ENCODE measurements at places on chromosomes 5 and 9.

GRCh38 chr9:133028221-133028620, 2.6 kb upstream of the GTF3C5 start:
- no peak for DNase-seq

- no peak for DNase-seq
Measured at GRCh38 chr9:36396985-36397384, 3.1 kb downstream of the RNF38 start.

- no peak for DNase-seq
Measured at GRCh38 chr5:102153003-102153759, 142.9 kb downstream of the SLCO4C1 start.

DNA sequence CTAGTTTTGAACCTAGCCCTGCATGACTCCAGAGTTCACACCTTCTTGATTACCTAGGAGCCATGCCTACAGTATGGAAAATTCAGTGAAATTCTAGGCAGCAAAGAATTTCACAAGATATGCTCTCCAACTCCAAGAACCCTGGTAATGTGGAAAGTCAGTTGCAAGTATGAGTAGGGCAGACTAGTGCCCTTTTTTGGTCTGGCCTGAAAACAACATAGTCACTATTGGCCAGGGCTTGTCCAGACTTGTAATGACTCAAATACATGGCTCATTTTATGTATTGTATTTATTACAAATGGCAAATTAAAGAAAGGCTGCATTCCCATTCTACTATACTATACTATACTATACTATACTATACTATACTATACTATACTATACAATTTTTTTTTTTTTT, 160.4 kb downstream of the ESM1 start:
- no peak for DNase-seq

DNA sequence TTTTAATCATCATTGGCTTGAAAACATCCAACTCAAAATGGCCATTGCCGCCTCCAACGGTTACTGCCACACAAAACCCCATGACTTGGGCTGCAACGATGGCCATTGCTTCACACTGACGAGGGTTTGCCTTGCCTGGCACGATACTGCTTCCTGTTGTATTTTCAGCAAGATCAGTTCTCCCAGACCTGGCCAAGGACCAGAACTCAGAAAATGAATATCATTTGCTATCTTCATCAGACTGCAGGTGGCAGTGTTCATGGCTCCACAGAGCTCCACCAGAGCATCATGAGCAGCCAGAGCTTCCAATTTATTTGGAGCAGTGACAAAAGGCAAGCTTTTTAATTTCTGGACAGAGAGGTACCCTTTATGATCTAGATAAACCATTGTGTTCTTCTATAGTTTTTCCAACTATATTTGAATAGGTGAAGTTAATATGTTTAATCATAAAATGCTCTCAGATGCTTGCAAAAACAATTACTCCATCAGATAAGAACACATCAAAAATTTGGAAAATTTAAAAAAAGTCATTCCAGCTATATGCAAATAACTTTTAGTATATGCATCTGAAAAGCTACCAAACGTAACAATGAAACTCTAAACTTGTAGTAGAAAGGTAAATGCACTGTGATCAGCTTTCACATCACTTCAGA, 10.4 kb downstream of the AMACR start:
- DNase-seq = peak; percentile 82

DNA sequence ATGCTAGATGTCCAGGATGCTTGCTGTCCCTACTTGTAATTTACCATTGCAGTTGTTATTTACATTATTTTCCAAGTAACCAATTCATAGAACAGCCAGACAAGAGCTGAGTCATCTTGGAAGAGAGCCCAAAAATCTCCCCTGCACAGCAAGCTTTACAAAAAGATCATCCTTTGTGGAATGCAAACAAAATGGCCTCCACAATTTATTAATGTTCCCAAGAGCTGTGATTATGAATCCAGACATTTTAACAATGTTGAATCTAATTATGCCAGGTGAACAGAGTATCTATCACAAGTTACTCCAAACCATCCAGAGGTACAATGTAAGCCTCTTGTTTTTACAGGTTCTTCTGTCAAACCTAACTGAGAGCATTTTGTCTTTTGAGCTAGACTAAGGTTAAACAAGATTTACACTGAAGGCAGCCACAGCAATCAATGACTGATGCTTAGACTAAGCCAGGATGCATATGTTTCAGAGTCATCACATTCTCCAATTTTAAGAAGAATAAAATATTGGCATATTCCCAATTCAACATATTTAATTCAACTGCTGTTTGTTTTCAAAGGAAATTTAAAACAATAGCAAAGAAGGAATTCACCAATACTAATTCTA, 95.3 kb upstream of the SLC12A2 start:
- peak; percentile 68 for DNase-seq

GRCh38 chr9:124854822-124855221, 1.6 kb downstream of the WDR38 start:
- DNase-seq = no peak

- DNase-seq = peak; percentile 79
Measured at GRCh38 chr9:91036826-91037510, 235.3 kb downstream of the SYK start.

DNA sequence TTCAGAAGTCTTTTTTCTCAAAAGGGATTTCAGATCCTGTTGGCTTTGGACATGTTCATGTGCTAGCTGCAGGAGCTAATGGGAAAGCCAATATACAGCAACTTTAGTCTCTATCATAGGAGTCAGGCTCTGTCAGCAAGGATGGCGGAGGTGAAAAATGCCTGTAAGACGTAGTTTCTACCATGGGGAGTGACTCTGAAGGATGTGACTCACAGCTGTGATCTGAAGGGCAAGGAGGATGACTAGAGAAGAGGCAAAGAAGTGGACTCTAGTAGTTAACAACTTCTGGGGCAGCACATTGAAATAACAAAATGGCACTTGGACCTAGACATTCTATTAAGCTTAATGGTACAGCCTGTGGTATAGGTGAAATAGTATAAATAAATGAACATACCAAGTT, 3.1 kb upstream of the NDUFS4 start:
- DNase-seq = no peak

DNA sequence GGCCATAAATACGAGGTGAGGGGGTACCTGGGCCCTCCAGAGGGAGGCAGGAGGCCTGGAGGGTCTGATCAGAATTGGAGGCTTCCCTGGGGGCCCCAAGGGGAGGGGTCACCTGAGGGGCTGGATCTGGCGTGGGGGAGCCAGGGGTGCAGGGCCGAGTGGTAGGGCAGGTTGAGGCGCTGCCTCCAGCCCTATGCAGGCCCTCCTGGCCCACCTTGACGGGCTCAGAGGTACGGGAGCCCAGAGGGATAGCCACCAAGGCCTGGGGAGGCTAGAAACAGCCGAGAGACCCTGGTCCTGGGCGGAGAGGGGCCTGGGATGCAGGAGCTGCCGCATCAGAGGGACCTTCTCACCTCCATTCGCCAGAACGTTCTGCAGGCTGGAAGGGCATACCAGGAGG, 24.3 kb downstream of the LHX3 start:
- no peak for DNase-seq

- DNase-seq = no peak
Measured at GRCh38 chr9:97364769-97365490, 47.0 kb upstream of the TDRD7 start.

GRCh38 chr9:130239741-130240241, 25.8 kb upstream of the HMCN2 start:
- DNase-seq = no peak

DNA sequence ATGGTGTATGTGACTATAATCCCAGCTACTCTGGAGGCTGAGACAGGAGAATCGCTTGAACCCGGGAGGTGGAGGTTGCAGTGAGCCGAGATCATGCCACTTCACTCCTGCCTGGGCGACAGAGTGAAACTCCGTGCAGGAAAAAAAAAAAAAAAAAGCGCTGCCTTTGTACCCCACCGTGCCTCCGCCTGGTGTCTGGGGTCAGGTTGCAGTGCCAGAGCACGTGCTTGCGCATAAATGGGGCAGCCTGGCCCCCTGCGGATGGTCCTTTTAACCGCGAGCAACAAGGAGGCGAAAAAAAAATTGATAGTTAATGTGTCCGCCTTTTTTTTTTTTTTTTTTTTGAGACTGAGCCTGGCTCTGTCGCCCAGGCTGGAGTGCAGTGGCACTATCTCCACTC, 6.3 kb upstream of the CCNB1 start:
- DNase-seq = no peak

- no peak for DNase-seq
Measured at GRCh38 chr5:133266527-133266878, 214.7 kb downstream of the HSPA4 start.

- DNase-seq = no peak
Measured at GRCh38 chr5:146662229-146662628, 146.2 kb upstream of the GPR151 start.

GRCh38 chr5:84650429-84650828, 265.7 kb upstream of the EDIL3 start:
- DNase-seq = no peak

- no peak for DNase-seq
Measured at GRCh38 chr5:117143406-117143805, 568.8 kb upstream of the SEMA6A start.

DNA sequence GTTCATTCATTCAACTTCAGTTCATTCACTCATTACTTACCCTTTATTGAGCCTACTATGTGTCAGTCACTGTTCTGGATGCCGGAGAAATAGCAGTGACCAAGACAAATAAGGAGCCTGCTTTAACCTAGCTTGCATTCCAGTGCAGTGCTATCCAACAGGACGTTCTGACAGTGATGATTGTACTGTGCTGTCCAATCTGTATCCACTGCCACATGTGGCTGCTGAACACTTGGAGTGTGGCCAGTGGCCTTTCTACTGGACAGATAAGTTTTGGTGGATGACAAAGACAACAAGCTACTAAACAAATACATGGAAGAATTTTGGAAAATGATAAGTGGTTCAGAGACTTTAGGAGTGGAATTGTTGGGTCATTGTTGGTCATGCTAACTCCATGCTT, 33.6 kb downstream of the SUB1 start:
- no peak for DNase-seq

DNA sequence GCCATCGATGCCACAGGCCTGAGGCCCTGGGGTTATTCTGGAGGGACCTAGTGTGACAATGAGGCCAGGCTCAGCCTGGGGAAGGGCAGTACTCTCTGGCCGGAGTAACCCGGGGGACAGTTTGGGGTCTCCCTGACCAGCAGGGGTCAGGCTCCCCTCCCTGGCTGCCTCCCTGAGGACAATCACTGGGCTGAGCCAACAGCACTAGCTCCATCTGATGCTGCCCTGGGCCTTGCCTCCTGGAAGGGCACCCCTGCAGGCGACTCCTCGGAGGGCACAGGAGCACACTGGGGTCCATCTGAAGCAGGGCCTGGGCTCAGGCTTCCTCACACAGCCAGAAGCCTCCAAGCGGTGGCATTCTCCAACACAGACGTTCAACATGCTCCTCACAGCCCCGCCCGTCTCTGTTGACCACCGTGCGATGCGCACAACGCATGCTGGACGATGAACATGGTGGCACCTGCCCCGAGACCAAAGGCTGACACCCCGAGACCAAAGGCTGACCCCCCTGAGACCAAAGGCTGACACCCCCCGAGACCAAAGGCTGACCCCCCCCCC, 68.3 kb downstream of the ADAMTS2 start:
- no peak for DNase-seq

- DNase-seq = no peak
Measured at GRCh38 chr5:131270809-131271208, 7.0 kb downstream of the CDC42SE2 start.

DNA sequence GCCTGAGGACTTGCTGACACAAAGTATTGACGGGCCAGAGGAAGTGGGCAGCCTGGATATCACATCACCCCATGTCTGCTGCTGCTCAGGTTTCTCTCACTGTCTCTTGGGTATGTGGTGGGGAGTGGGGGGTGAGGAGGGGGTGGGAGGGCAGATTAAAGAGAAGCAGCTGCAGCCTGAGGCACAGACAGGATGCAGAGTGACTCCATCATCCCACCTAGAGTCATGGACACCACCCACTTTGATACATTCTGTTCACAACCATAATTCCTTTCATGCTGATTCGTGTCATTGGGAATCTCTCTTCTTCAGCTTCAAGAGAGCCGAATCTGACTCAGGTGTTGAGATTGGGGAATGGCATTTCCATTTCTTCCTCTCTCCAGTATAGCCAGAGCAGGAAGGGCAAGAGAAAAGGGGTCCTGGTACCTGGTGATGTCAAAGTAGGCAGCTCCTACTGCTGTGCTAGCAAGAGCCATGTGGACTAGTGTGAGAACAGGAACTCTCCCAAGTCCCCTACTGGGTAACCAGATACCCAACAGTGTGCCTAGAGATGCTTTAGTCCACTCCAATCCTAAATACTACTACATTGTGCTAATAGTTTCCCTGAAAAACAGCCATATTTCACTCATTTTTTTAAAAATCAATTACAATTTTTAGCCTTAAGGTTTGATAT, 22.4 kb downstream of the GRAMD2B start:
- DNase-seq = no peak

- DNase-seq = no peak
Measured at GRCh38 chr9:15778861-15779260, 226.0 kb downstream of the CCDC171 start.

GRCh38 chr5:131068893-131069643, 96.0 kb downstream of the HINT1 start:
- DNase-seq = no peak

DNA sequence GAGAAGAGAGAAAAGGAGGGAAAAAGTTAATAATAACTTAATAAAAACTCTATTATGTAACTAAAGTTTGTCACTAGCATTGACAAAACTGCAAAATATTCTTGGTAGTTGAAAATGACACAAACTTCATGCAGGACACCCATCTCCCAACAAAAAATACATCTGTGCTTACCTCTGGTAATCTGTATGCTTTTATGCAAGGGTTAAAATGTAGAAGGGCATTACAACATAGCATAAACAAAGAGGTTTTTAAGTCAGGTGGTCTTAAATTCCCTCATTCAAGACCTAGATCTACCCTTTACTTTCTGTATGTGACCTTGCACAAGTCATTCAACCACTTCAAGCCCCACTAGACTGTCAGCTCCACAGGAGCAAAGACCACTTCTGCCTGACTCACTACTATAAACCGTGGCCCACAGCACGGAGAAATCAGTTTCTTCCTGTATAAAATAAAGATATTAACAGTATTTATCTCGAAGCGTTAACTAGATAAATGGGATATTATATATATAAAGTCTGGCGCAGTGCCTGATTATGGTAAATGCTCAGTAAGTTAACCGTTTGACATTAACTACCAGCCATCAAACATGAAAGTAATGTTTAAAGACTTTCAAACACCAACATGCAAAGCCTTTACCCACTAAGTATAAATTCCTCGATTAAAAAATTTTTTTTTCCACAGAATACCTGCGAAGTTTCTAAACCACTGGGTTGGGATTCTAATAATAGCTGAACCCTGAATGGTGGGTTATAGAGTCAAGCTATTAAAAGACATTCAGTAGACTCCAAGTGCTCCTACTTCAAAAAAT, 2.0 kb downstream of the FBXL17 start:
- DNase-seq = no peak

- no peak for DNase-seq
Measured at GRCh38 chr5:66945389-66946349, 250.9 kb downstream of the CD180 start.
